ENCODE measurements at places on chromosomes 7 and 10. TPM values are rescaled to one million over a fixed set of nuclear protein-coding genes. Genes with fewer than 3 reads are reported as not detected.

DNA sequence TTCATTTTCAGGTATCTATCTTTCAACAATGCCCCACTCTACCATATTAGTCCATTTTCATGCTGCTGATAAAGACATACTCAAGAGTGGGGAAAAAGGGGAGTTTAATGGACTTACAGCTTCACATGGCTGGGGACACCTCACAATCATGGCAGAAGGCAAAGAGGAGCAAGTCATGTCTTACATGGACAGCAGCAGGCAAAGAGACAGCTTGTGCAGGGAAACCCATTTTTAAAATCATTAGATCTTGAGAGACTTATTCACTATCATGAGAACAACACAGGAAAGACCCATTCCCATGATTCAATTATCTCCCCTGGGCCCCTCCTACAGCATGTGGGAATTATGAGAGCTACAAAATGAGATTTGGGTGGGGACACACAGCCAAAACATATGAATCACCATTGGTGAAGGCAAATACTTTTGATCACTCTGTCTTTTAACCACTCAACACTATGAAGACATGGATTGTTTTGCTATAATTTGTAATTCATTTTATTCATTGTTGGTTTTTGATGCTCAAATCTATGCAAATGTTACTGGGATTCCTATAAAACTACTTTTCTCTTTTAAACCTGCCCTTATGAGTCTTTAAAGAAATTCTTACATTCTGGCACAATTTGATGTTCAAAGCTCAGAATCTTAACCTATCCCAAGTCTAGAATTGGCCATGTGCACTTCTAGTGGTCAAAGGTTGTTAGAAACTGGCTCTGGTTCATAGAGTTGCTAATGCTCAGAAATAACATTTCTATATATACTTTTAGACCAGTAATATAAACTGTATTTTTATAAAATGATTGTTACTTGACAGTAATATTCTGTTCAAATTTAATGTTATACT lies 15.3 kb downstream of the AKR1C4 start:
- no peak for DNase-seq

GRCh38 chr7:19378345-19378714 lies 233.1 kb upstream of the FERD3L start:
- DNase-seq = no peak

DNA sequence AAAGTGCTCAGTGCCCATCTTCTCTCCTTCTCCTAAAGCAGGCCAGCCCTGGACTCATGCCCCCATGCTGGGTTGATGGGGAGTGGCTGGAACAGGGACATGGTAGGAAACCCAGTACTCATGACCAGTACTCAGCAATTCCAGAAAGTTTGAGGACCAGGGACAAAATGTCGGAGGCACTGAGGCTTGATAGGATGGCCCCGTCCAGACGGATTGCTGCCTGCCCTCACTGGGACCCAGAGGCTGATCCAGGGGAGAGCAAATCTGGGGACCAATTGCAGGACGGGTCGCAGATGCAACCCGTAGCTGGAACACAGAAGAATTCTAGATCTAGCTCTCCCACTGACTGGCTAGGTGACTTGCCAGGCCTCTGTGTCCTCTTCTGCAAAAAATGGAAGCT lies 5.1 kb downstream of the ZCCHC24 start:
- no peak for DNase-seq

- DNase-seq = no peak
Observed at GRCh38 chr7:139490130-139490529, 6.7 kb upstream of the KLRG2 start.

- DNase-seq = peak; percentile 47
Observed at GRCh38 chr10:118720685-118721538, 33.9 kb downstream of the CACUL1 start.

- no peak for DNase-seq
Observed at GRCh38 chr10:103114876-103115275, 78.2 kb downstream of the NT5C2 start.

The NPC1L1 gene
- total RNA-seq = 0.16 TPM

DNA sequence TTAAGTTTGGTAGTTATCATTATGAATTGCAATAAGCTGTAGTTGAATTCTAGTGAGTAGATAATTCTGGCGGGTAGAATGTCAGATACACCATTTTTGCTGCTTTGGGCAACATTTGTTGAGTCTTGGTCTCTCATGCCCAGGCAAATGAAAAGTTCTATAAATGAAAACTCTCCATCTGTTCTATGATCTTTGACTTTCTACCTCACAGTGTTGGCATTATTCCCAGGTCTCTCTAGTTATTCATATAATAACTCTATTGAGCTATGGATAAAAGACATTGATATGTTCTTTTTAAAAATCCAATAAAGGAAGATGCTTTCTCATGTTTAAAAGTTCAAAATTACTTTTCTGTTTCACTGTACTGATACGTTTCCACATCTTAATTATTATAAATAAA lies 415.3 kb upstream of the SEMA3D start:
- DNase-seq = no peak

DNA sequence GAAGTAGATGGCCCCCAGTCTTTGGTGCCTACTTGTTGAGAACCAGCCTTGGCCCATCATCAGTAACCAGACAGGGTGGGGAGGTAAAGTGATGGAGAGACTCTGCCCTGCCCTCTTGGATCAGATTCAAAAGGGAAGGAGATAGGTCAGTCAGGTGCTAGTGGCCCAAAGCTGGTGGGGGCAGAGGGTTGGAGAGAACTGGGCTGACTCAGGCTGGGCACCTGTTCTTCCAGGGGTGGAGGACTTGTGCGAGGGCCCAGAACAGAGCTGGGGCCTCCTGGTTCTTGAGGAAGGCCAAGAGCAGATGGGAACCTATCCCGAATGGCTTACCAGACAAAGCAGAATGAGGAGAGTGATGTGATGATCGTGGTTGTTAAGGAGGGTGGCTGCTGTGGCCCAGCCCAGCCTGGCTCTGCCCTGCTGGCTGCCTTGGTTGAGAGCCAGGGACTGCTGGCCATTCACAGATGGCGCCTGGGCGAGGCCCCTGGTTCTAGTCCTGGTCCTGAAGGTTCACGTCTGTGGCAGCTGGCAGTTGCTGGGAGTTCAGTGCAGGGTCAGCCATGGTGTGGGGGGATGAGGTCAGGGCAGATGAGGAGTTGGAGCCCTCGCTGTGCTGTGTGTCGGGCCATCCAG lies 36.6 kb downstream of the PALD1 start:
- no peak for DNase-seq

The SLC26A4 gene
- 0.09 TPM for total RNA-seq
